ENCODE measurements at places on chromosomes 11 and 22. TPM values are rescaled to one million over a fixed set of nuclear protein-coding genes. Genes with fewer than 3 reads are reported as not detected.
A peak's percentile ranks its signal among the peaks of the same experiment; 100 is the strongest.

ADAMTS15 gene
- 6.2 TPM for total RNA-seq

SLC22A12 gene
- total RNA-seq: 5.3 TPM

SCGB1D2 gene
- total RNA-seq: 0.60 TPM

PRG3 gene
- total RNA-seq: not detected

DEFB131B gene
- not detected for total RNA-seq

- peak; percentile 80 for DNase-seq
- H3K4me1 ChIP-seq: no peaks in the 10 kb centered on the region
Observed at GRCh38 chr11:124644426-124645280, 22.0 kb downstream of the TBRG1 start.
